ENCODE measurements at places on chromosomes 12 and 14. TPM values are rescaled to one million over a fixed set of nuclear protein-coding genes. Genes with fewer than 3 reads are reported as not detected.

DNA sequence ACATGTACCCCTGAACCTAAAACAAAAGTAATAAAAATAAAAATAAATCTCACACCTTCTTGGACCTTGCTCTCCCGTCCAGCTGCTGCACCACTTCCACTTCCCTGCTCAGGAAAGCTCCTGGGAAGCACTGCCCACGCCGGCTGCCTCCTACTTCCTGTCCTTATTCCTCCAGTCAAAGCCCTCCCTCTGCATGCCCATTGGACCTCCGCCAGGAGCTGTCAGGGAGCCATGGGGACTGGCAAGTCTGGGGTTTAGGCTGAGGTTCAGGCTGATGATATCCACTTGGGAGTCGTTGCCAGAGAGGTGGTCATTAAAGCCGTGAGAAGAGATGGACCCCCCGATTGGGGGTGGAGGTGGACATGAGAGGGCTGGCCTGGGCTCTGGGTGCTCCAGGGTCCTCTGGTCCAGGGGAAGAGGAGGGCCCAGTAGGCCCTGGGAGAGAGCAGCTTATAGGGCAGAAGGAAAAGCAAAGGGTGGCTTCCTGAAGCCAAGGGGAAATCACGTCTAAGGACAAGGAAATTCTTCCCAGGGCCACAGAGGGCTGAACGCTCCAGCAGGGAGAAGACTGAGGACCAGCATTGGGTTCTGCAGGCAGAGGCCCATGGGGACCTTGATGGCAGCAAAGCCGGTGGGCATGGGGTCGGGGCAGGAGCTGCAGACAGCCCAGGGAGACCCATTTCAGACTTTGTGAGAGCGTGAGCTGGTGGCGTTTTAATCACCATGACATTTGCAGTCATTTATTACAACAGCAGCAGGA is 78.7 kb downstream of the FZD10 start:
- no peak for DNase-seq

DNA sequence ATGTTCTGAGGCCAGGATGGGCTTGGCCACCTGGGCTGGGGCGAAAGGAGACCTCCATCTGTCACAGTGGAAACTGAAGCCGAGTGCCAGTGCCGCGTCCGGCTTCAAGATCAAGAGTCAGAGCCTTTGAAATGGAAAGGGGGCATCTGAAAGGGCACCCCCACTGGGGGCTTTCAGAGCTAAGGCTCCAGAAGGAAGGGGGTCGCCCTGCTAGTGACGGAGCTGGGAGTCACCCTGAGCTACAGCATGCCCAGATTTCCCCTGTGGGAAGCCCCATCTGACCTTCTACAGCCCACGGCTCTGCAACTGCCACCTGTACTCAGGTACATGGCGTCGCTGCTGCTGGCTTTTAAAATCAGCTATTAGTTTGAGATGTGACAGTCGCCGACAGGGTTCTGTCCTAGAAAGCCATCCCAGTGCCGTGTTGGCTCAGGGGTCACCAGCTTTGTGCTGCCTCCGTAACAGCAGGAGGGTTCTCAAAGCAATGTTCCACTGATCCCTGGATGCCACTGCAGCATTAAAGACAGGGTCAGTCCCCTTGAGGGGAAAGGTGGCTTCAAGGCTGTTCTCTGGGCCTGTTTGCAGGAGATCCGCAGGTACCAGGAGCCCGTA is 31.5 kb downstream of the CCNK start:
- no peak for DNase-seq

GRCh38 chr14:60756847-60757246 is 22.3 kb downstream of the MNAT1 start:
- DNase-seq, result peak; percentile 28

DNA sequence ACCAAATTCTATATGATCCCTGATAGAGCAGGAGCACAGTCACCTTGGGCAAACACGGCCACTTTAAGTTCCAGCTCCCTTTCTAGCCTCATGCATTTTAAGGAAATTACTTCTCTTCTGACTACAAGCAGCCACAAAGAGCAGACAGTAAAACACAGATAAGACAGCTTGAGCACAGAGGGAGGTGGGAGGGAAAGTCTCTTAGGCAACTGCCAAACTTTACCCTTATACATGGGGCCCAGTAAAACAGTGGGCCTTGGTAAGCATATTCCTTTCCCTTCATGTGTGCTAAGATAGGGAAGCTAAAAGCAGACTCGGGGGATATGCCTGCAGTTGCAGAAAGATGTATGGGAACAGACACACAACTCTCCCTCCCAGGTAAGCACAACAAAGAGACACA is 235.9 kb downstream of the CPNE8 start:
- DNase-seq, result no peak

- DNase-seq, result no peak
Observed at GRCh38 chr12:47990351-47991105, 13.7 kb downstream of the COL2A1 start.

Gene TUBA1C
- 1,285 TPM for total RNA-seq

Gene WNT5B
- total RNA-seq, result 2.2 TPM

DNA sequence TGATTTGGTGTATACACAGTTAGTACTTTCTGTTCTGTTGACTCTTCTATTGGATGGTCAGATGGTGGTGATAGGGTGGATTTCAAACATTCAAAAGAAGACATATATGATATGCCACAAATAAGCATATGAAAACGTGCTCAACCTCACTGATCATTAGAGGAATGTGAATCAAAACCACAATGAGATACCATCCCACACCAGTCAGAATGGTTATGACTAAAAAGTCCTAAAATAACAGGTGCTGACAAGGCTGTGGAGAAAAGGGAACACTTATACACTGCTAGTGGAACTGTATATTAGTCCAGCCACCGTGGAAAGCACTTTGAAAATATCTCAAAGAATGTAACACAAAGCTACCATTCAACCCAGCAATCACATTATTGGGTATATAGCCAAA is 425.5 kb downstream of the C12orf50 start:
- DNase-seq, result no peak

Gene EPS8
- total RNA-seq, result 37.8 TPM

GRCh38 chr14:83342590-83342989 is 1808.9 kb upstream of the SEL1L start:
- DNase-seq, result no peak

- DNase-seq, result no peak
Observed at GRCh38 chr14:69715725-69716477, 51.0 kb upstream of the SRSF5 start.

Measured in PC-3 (cell line).